ENCODE measurements at places on chromosomes 3 and 15.

DNA sequence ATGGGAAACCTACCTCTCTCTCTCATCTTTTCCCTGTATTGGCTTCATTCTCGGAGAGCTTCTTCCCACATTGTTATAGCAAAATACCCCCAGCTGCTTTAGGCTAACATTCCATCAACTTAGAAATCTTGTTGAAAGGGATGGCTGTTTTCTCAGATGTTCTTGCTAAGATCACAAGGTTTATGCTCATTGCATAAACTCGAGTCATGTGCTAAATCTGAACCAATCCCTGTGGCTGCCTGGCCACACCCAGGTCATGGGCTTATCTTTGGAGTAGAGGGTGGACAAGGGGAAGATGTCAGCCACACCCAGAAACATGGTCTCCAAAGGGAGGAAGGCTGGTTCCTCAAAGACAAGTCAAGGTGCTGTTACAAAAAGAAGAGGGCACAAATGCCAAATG lies 150.6 kb upstream of the UMPS start:
- no peak for DNase-seq

DNA sequence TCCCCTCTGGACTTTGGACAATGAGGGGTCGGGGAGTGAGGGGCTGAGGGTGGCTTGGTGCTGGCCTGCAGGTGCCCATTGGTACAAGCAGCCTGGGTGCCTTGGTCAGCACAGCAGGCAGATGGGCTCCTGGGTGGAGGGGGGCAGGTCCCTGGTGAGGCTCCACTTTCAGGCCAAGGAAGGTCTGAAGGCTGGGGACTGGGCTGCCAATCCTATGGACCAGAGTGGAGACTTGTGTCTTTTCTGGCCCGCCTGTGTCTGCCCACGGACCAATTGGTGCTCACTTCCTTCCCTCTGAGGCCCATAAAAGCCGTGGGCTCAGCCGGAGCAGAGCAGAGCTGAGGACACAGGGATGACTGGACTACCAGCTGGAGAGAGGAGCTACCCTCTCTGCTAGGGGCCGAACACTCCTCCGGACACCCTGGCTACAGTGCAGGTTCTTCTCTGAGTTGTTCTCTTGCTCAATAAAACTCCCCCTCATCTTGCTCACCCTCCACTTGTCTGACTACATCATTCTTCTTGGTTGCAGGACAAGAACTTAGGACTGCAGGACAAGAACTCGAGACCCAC lies 31.9 kb upstream of the IREB2 start:
- DNase-seq, result no peak

DNA sequence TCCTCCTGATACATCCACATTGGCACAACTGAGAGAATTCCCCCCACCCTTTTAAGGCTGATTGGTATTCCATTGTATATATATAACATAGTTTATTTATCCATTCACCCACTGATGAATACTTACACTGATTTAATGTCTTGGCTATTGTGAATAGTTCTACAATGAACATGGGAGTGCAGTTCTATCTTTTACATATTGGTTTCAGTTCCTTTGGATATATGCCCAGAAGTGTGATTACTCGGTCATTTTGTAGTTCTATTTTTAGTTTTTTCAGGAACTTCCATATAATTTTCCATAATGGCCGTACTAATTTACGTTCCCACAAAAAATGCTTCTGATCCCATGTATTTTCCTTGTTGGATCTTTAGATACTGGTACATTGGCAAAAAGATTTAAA lies 135.3 kb downstream of the FMN1 start:
- DNase-seq, result no peak

DNA sequence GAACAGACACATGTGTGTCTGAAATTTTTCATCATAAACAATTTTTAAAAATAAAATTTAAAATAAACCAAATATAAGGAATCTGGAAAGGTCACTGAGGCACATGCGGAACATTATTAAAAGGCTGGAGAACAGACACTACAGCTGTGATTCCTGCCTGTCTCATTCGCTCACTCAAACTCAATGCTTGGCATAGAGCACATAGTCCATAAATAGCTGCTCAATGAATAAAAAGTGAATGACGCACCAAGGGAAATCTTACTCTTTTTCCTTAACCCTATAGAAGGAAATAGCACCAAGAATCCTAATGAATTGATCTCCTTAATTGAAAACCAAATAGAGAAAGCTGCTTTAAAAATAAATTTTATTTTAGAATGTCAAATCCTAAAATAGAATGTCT lies 98.4 kb downstream of the FSIP1 start:
- DNase-seq, result no peak

GRCh38 chr3:108322352-108322751 lies 26.0 kb downstream of the HHLA2 start:
- DNase-seq, result no peak

DNA sequence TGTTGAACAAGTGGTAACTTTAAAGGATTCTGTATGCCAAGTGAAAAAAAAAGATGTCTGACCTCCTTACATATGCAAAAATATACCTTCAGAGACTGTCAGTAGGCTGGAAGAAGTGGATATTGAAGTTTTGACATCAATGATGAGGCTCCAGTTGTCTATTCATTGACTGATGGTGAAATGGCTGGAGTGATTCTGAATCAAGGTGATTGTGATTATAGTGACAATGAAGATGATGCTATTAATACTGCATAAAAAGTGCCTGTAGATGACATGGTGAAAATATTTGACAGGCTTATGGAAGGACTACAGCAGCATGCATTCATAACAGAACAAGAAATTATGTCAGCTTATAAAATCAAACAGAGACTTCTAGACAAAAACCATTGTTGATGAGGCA lies 4.1 kb downstream of the CCR8 start:
- no peak for DNase-seq

DNA sequence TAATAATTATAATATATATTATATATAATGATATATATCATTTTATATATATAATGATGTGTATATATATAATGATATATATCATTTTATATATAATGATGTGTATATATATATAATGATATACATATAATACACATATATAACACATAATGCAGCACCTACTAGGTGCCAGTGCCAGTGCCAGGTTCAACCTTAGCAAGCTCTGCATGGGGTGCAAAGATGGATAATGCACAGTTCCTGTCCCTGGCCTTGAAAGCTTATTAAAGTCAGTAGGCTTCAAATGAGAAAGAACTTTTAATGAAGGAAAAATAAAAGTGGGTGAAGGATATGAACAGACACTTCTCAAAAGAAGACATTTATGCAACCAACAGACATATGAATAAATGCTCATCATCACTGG lies 192.7 kb upstream of the SLC2A2 start:
- no peak for DNase-seq

DNA sequence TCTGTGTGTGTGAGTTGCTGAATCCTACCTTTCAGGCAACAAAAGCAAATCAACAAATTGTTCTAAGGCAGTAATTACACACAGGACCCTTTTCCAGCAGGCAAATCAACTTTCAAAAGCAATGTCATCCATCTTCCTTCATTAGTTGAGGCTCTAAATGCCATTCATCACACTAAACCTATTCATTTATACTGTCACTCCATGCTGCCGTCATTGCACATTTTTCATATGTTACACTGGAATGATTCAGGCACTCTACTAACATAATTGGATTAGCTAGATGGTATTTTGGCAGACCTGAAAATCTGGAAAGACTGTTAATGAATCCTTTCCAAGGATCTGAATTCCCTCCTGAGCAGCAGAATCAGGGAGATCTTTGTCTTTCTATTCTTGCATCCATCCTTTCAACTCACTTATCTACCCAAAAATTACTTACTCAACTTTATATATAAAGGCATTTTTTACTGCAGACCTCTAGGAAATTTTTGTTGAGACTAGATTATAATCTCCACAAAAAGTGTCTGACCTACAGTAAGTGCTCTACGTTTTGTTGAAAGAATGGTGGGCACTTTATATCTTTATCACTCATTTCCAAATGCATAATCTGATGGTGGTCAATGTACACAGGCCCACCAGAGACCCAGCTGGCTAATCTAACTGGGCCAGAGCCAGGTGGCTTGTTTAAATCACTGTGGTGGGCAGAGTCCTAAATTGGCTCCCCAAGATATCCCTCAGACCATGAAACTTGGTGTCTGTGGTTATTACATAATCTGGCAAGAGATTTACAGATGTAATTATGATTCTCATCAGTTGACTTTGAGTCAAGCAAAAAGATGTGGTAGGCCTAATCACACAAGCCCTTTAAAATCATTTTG lies 25.0 kb downstream of the MIX23 start:
- no peak for DNase-seq

DNA sequence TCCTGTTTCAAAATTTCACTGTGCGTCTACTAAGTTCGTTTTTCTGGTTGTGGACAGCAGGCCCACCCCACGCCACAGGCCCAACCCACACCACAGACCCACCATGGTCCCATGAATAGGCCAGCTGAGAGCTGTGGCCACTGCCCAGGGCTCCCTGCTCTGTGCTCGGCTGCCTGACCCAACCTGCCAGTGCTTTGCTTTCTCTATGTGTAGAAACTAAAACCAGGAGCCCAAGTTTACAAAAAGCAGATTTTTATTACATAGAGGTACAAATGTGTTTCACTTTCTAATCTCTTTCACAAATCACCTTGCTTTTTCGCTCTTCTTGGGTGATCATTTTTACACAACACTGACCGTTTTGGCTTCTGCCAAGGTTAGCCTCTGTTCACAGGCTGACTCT lies 69.1 kb downstream of the HERC2 start:
- DNase-seq, result no peak

DNA sequence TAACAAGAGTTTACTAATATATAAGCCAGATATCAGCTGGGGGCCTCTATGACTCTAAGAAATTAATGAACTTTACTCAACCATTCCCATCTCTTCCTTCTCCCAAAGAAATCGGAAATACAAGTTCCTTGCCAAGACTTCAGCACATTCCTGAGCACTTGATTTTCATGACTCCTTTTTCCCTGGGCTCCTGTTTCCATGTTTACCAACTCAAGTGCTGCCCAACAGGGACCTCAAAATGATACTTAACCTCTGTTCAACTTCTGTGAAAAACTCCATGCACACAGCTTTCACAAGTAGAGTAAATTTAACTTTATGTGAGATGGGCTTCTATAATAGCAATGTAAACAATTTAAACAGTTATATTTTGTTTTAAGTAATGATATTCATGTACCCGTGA lies 315.8 kb upstream of the CDIN1 start:
- no peak for DNase-seq

- DNase-seq, result no peak
These were observed 51.3 kb downstream of the ETV5 start for GRCh38 chr3:186057594-186057993.

GRCh38 chr3:46866032-46866595 lies 2.9 kb upstream of the MYL3 start:
- DNase-seq, result no peak

- DNase-seq, result no peak
These were observed 207.3 kb downstream of the SQOR start for GRCh38 chr15:45842151-45842550.

GRCh38 chr3:106114848-106115247 lies 246.0 kb upstream of the CBLB start:
- DNase-seq, result no peak

DNA sequence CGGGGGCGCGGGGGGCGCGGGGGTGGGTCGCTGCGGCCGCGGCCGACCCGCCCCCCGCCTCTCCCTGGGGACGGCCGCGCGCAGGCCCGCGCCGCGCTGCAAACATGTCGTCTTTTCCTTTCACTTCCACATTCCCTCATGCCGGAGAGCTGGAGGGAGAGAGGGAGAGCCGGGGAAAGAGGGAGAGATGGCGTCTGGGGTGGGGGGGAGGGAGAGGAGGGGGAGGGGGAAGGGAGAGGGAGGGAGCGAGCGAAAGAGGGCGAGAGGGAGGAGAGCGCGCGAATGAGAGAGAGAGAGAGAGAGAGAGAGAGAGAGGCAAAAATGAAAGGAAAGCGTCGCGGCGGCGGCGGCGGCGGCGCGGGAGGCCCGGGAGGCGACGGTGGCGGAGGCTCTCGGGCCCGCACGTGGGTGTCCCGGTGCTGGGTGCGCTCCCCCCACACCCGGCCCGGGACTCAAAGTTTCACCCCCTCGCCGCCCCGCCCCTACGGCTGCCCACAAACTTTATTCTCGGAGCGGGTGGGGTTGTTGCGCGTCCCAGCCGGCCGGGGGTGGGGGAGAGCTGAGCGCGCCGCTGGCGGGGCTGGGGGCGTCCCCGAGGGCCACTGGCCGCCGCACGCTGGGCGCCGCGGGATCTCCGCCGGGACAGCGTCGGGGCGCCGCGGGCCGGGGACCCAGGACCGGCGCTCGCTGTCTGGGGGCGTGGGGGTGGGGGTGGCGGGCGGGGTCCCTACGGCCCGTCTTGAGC lies 731 bp downstream of the ZNF710 start:
- DNase-seq, result peak; percentile 61

DNA sequence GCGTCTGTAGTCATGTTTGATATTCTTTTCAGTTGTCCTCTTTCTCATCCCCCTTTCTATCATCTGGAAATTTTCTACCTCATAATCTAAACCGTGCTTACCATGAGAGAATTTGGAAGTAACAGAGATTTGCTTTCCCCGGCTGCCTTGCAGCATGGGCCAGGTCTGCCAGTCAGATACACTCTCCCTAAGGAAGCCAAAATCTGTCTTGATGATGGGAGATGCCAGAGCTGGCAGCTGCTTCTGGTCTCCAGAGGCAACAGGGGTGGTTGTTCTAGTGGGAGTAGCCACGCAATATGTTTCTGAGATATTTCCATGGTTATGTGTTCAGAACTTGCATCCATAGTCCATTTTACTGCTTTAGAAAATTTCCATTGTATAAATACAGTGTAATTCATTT lies 218.9 kb upstream of the RORA start:
- no peak for DNase-seq

GRCh38 chr15:97684249-97684648 lies 276.3 kb upstream of the ARRDC4 start:
- no peak for DNase-seq

DNA sequence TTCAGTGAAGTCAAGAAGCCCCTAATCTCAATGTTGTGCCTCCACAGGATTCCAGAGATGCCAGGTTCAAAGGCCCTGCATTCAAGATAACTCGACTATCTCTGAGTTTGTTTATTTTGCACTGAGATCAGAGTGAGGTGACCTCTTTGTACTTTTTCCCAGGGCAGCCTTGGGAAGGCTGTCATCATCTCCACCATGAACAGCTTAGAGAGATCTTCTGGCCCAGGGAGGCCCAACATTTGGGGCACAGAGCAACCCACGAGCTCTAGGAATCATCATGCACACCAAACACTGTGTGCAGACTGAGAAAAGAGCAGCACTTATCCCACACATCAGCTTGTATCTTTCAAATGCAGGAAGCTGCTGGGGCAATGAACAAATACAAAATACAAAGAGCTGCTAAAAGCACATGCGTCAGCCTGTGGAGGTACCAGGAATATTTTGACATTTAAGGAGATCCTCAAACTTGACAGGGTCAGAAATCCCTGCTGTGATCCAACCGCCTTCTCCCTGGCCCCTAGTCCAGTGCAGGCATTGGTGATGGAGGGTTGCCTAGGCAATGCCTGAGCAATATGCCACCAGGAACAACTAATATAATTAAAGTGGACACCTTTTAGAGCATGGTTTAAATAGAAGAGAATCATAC lies 33.6 kb downstream of the TRIM42 start:
- no peak for DNase-seq

DNA sequence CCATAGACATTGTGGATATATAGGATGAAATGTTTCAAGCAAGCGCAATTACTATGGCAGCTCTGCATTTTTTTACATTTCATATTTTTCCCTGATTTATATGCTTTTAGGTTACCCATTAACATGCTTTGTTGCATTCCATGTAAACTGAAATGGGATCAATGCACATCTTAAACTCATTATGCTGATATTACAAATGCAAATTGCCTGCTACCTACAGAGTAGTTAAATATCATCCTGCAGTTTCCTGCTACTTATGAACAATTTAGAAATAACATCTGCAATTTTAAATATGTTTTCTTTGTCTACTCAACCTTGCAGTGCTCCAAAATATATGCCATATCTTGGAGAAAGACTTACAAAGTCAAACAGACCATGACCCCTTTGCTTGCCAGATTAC lies 526.9 kb upstream of the NECTIN3 start:
- no peak for DNase-seq

All from activated CD4-positive, alpha-beta T cell treated with anti-CD3 and anti-CD28 coated beads, Interleukin-2, Interleukin-6, amounts not matched to agents 100 ng/mL and 50 ng/mL, durations not matched to agents 16 hours and 8 hours (primary cell).